ENCODE measurements at places on chromosomes 2 and 18.

DNA sequence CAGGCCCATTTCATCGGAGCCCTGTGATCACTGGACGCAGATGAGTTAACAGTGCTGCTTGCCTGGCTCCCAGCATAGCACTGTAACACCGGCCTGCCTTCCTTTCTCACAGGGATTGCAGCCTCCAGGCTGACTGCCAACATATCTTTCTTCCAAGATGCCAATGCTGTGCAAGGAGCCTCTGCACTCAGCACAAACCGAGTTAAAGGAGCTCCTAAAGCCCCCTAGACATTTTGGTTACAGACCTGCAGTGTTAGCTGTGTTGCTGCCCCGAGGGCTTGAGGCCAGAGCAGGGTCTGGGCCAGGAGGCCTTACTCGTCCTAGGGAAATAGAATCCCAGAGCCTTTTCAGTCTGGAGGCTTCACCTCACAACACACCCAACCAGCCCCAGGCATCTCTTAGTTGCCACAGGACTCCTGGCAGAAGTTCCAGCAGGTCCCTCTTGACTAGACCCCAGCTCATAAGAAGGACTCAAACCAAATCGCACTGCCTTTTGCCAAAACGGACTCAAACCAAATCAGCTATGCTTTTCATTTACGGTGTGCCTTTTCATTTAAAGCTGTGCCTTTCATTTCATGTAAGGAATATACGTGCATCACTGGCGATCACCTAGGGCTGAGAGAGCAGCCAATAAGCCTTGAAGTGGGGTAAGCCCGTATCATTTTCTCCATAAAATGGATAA, 58.4 kb upstream of the EML4 start:
- DNase-seq: no peak

DNA sequence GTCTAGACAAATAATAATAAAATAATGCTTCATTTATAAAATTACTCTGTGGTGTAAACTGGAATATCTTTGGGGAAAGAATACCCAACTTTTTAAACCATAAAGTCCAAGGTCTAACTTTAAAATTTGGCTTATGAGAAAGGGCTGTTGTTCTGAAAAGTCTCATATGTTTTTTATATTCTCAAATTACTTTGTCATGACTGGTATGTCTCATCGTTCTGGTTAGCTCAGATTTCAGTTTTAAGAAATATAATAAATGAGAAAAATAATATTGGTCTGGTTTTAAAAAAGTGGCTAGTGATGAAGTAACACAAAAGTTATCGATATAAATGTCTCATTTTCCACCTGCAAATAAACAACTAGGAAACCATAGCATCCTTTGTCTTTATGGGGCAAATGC, 1658.1 kb downstream of the LRP1B start:
- DNase-seq: no peak

- no peak for DNase-seq
Measured at GRCh38 chr18:62384068-62384467, 59.0 kb downstream of the TNFRSF11A start.

DNA sequence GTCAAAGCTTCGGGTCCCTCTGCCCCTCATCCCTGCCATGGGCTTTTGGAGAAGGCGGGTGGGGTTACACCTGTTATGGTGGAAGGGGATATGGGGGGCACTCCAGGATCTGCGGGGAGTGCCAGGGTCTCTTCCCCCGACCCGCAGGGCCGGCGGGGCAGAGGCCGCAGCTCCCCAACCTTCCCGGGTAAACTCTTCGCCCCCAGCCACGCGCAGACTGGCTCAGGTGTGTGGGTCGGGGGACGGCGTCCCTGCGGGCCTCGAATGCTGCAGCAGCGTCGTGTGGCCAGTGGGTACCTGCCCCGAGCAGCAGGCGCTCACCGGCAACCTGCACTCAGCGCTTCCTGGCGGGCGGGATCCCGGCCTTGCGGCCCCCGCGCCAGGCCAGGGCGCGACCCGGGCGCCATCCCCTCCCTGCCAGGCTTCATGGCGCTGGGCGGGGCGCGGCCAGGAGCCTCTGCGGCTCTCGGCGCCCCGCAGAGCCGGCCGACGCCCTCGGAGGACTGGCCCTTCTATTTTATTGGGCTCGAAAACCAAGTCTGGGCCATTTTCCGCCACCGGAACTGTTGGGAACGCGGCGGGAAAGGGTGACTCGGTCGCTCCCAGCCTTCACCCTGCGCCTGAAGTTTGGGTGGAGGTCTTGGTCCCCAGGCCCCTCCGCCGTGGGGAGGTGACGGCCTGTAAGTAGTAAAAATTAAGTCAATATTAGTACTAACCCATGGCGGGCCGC, 4.5 kb downstream of the GBX2 start:
- DNase-seq: no peak

DNA sequence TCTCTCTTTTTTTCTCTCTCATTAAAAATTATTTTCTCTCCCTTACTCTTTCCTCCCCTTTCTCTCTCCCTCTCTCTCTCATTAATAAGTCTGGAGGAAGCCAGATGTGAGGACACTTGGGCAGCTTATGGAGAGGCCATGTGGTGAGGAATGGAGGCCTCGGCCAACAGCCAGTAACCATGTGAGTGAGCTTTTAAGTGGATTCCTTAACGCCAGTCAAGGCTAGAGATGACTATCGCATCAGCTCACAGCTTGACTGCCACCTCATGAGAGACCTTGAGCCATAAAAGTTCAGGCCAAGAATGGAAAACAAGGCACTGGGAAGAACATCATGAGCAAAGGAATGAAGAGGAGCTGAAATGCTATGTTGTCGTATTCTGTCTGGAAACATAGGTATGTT, 39.1 kb downstream of the ETAA1 start:
- DNase-seq: no peak

DNA sequence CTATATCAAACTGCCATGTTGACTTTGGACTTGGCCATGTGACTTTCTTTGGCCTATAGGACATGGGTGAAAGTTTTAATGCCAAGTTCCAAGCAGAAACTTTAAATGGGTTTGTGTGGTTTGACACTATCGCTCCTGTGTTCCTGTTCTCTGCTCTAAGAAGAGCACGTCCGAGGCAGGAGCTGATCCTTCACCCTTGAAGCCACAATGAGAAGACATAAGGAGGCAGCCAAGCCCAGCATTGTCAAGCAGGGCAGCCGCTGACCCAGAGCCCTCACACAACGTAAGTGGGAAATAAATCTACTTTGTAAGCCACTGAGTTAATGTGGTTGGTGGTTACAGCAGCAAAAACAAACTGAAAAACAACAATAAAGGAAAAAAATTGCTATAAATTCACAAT, 422.4 kb downstream of the PID1 start:
- DNase-seq: no peak

Measured in nucleus accumbens (tissue), 56 donors.